ENCODE measurements at places on chromosomes 4 and X. TPM values are rescaled to one million over a fixed set of nuclear protein-coding genes. Genes with fewer than 3 reads are reported as not detected.

GRCh38 chr4:117545039-117545438 lies 459.7 kb upstream of the TRAM1L1 start:
- no peak overlapping the region for H3K4me3 ChIP-seq
- no peaks in the 10 kb centered on the region for H3K36me3 ChIP-seq
- no peak overlapping the region for H3K27ac ChIP-seq
- no peaks in the 10 kb centered on the region for H3K27me3 ChIP-seq
- H3K4me1 ChIP-seq: no peaks in the 10 kb centered on the region
- DNase-seq: no peak

DNA sequence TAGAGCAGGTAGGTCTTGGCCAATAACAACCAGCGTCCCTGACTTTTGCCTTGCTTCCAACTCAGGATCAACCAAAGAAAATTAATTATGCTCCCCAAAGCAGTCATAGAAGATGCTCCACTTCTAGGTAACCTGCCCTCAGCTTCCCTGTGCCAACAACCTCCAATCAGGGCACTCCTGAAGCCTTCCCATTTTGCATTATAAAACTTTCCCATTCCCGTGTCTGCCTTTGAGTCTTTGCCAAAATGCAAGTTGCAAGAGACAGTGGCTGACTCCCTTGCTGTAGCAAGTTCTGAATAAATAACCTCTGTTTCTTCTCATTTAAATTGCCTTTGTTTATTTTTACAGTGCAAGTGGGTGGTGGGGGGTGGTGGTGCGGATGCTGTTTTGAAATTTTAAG lies 418.0 kb downstream of the PACRGL start:
- DNase-seq: no peak
- no peak overlapping the region for H3K4me3 ChIP-seq
- H3K27ac ChIP-seq: no peak overlapping the region
- H3K4me1 ChIP-seq: no peaks in the 10 kb centered on the region
- H3K27me3 ChIP-seq: no peaks in the 10 kb centered on the region

DNA sequence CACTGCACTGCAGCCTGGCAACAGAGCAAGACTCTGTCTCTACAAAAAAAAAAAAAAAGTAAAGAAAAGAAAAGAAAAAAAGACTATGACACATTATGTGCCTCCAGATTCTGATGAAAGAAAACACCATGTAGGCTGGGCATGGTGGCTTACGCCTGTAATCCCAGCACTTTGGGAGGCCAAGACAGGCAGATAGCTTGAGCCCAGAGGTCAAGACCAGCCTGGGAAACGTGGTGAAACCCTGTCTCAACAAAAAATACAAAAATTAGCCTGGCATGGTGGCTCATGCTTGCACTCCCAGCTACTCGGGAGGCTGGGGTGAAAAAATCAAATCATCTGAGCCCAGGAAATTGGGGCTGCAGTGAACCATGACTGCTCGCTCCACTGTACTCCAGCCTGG lies 19.4 kb downstream of the THOC2 start:
- H3K4me1 ChIP-seq: peaks cover 2% of the 10 kb centered on the region
- DNase-seq: no peak
- H3K4me3 ChIP-seq: no peak overlapping the region
- no peaks in the 10 kb centered on the region for H3K27me3 ChIP-seq

GRCh38 chr4:2794486-2795299 lies 1.8 kb downstream of the SH3BP2 start:
- no peak overlapping the region for H3K27ac ChIP-seq
- DNase-seq: no peak
- no peaks in the 10 kb centered on the region for H3K36me3 ChIP-seq
- no peaks in the 10 kb centered on the region for H3K27me3 ChIP-seq
- H3K4me3 ChIP-seq: no peak overlapping the region

SRPK3 gene
- polyA plus RNA-seq: not detected

- H3K27me3 ChIP-seq: no peaks in the 10 kb centered on the region
- H3K4me1 ChIP-seq: no peaks in the 10 kb centered on the region
- DNase-seq: no peak
- no peak overlapping the region for H3K4me3 ChIP-seq
- no peak overlapping the region for H3K27ac ChIP-seq
- peaks cover 11% of the 10 kb centered on the region for H3K36me3 ChIP-seq
Observed at GRCh38 chr4:184695178-184695896, 38.6 kb downstream of the CENPU start.

TRIM61 gene
- polyA plus RNA-seq: 8.5 TPM

GRCh38 chr4:56844802-56845580 lies 23.5 kb upstream of the SPINK2 start:
- no peak for DNase-seq
- H3K36me3 ChIP-seq: no peaks in the 10 kb centered on the region
- H3K27me3 ChIP-seq: no peaks in the 10 kb centered on the region
- no peak overlapping the region for H3K4me3 ChIP-seq
- H3K27ac ChIP-seq: no peak overlapping the region
- no peaks in the 10 kb centered on the region for H3K4me1 ChIP-seq
